ENCODE measurements at places on chromosomes 7 and 10. TPM values are rescaled to one million over a fixed set of nuclear protein-coding genes. Genes with fewer than 3 reads are reported as not detected.

NKX6-2 gene
- not detected for polyA plus RNA-seq

COL1A2 gene
- 457 TPM for polyA plus RNA-seq

MALRD1 gene
- 0.87 TPM for polyA plus RNA-seq

AHCYL2 gene
- 8.7 TPM for polyA plus RNA-seq

PIK3AP1 gene
- polyA plus RNA-seq = 2.5 TPM

FAM25C gene
- not detected for polyA plus RNA-seq

ADARB2 gene
- polyA plus RNA-seq = 0.22 TPM

SLC16A12 gene
- polyA plus RNA-seq = 1.2 TPM

CALHM3 gene
- polyA plus RNA-seq = not detected

RGS10 gene
- 57.3 TPM for polyA plus RNA-seq

BTBD16 gene
- polyA plus RNA-seq = not detected

GRCh38 chr10:7410301-7410861 lies 453 bp downstream of the SFMBT2 start:
- H3K27me3 ChIP-seq = no peaks in the 10 kb centered on the region
- peak overlapping the region; percentile 78 for H3K27ac ChIP-seq
- peak overlapping the region; percentile 57 for H3K4me3 ChIP-seq
- DNase-seq = peak; percentile 49

DNA sequence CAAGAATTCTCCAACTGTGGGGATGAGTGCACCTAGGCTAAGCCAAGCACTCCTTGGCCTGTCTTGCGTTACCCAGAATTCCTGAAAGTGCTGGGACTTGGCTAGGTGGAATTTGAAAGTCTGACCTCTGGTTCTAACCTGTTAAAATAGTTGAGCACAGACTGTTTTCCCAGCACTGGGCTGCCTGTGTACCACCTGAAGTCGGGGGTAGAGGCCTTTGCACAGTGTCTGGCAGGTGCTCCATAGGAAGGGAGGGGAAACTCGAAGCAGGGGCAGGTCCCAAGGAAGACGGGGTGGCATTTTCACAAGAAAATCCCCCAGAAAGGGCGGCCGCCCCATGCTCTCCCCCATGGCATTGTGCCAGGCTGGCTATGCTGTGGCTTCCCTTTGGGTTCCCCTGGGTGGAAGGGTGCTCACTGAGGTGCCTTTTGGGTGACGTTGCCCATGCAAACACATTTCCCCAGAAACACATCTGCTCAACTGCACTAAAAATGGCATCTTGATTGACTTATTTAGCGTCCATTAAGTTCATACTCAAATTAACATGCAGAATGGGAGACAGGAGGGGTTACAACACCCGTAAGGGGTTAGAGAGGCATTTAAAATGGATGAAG lies 62.9 kb downstream of the SYPL1 start:
- H3K27ac ChIP-seq = no peak overlapping the region
- peaks cover 1% of the 10 kb centered on the region for H3K4me1 ChIP-seq
- no peak for DNase-seq
- no peaks in the 10 kb centered on the region for H3K36me3 ChIP-seq
- no peaks in the 10 kb centered on the region for H3K27me3 ChIP-seq

DNA sequence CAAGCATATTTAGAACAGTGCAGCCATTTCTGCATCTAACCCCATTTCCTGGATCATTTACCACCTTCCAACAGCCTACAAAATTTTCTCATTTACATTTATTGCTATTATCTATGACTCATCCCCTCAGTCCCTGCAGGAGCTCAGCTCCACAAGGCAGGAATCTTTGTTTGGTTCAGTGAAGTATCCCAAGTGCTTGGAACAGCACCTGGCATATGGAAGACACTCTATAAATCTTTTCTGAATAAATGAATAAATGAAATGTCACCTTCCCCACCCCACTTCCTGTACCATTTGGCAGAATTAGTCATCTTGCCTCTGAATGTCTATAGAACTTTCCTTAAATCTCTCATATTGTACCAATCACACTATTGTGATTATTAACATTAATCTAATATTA lies 110.7 kb downstream of the HIP1 start:
- no peaks in the 10 kb centered on the region for H3K27me3 ChIP-seq
- H3K36me3 ChIP-seq = no peaks in the 10 kb centered on the region
- no peak overlapping the region for H3K27ac ChIP-seq
- H3K4me3 ChIP-seq = no peak overlapping the region

DNA sequence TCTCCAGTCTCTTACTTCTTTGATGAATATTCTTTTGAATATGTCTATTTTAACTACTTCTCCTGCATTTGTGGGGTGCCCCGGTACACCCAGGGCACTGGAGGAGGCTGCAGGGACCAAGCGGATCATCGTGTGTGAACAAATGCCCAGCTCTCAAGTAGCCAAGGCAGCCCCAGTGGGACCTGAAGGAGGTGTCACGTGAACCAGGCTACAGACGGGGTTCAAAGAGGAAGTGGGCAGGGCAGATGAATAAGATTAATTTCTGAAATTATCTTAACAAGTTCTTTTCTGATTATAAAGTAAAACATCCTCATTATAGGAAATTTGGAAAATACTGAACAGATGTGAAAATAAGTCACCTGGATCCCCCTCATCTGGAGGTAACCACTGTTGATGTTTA lies 78.4 kb upstream of the DUSP5 start:
- no peak overlapping the region for H3K4me3 ChIP-seq
- H3K27ac ChIP-seq = no peak overlapping the region
- no peaks in the 10 kb centered on the region for H3K4me1 ChIP-seq
- H3K36me3 ChIP-seq = no peaks in the 10 kb centered on the region
- no peak for DNase-seq

DNA sequence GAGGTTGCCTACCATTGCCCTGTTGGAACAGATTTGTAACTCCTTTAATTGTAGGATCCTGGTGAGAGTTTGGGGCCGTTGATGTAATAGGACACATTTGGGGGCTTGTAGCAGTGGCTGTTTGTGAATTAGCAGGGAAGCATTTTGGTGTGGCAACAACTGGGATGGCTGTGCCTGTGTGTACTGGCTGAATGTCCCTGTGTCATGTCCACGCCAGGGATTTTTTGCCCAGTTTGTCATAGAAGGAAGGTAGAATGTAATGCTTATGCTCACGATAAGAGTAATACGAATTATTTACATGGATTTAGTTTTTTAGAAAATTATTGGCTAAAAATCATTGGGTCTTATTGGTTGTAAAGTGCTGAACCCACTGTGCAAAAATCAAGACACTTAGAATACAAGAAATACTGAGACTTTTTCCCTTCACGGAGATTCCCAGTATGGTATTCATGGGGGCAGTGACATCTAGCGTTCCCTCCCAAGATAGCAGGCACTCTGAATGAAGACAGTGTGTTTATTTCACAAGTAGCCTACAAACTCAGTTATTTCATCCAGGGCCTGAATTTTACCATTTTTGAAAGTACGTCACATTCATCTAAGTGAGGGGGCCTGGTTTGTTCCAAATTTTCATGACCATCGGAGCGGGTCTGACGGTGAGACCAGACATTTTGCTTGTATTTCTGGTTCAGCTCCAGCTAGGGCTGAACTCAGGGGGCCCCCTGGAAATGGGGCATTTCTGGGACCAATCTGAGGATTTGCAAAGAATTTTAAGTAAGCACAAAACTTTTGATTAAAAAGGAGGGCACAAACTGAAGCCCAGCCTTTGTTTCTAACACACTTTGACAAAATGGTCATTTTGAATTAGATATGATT lies 74.7 kb downstream of the CACNB2 start:
- DNase-seq = peak; percentile 69
- no peaks in the 10 kb centered on the region for H3K36me3 ChIP-seq
- peak overlapping the region; percentile 65 for H3K27ac ChIP-seq
- H3K4me3 ChIP-seq = no peak overlapping the region
- no peaks in the 10 kb centered on the region for H3K27me3 ChIP-seq

- no peak overlapping the region for H3K27ac ChIP-seq
- no peak overlapping the region for H3K4me3 ChIP-seq
- DNase-seq = no peak
Observed at GRCh38 chr7:8516976-8517375, 83.6 kb downstream of the NXPH1 start.

- no peak overlapping the region for H3K4me3 ChIP-seq
- no peak for DNase-seq
- no peaks in the 10 kb centered on the region for H3K36me3 ChIP-seq
Observed at GRCh38 chr10:108783897-108784296, 1139.4 kb downstream of the XPNPEP1 start.

DNA sequence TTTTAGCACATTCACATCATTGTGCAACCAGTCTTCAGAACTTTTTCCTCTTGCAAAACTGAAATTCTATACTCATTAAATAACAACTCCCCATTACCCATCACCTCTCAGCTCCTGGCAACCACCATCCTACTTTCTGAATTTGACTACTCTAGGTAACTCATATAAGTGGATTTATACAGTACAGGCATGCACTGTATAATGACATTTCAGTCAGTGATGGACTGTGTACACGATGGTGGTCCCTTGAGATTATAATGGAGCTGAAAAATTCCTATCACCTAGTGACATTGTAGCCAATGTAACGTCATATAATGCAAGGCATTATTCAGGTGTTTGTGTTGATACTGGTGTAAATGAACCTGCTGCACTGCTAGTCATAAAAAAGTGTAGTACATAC lies 60.1 kb downstream of the BTRC start:
- H3K4me1 ChIP-seq = no peaks in the 10 kb centered on the region
- no peaks in the 10 kb centered on the region for H3K27me3 ChIP-seq
- DNase-seq = no peak
- H3K27ac ChIP-seq = no peak overlapping the region
- H3K36me3 ChIP-seq = no peaks in the 10 kb centered on the region

- no peak overlapping the region for H3K27ac ChIP-seq
- H3K4me1 ChIP-seq = no peaks in the 10 kb centered on the region
- no peaks in the 10 kb centered on the region for H3K27me3 ChIP-seq
- DNase-seq = no peak
Observed at GRCh38 chr10:54653518-54653917, 147.5 kb downstream of the PCDH15 start.

DNA sequence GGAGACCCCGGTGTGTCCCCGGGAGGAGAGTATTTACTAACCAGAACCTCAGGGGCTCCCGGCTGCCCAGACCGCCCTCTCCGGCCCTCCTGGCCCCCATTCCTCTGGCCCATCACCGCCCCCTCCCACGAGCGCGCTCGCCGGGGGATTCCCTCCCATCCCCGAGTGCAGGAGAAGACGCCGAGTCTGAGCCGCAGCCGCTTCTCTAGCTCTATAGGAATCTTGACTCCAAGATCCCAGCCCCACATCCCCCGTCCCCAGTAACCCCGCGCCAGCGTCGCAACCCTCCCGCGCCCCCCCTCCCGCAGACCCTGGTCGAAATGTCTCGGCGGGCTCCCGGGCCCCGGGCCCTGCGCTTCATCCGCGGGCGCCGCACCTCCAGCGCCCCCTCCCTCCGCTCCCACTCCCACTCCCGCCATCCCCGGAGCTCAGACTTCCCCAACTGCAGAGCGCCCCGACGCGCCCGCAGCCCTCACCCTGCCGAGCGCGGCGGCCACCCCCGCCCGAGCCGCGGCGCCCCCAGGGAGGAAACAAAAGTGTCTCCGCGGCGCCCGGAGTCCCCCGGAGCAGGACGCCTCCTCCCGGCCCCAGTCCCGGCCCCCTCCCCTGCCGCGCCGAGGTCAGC lies 541 bp downstream of the ELMO1 start:
- peaks cover 3% of the 10 kb centered on the region for H3K4me1 ChIP-seq
- H3K27me3 ChIP-seq = no peaks in the 10 kb centered on the region
- peak overlapping the region; percentile 65 for H3K27ac ChIP-seq
- peak overlapping the region; percentile 49 for H3K4me3 ChIP-seq
- H3K36me3 ChIP-seq = no peaks in the 10 kb centered on the region

DNA sequence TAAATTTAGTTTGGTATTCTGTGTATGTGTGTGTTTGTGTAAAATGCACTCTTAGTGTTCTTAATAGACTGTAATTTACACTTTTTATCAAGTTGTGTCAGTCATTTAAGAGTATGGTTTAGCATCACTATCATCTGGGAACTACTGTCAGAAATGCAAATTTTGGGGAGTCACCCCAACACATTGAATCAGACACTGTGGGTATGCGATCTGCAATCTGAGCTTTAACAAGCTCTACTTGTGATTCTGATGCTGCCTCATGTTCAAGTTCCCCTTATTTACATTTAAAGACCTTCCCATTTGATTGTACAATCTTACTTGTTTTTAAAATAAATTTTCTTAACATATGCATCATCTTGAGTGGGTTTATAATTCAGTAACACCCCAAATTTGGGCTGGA lies 218.1 kb upstream of the FOXP2 start:
- H3K4me3 ChIP-seq = no peak overlapping the region
- no peak for DNase-seq
- H3K27me3 ChIP-seq = no peaks in the 10 kb centered on the region
- no peak overlapping the region for H3K27ac ChIP-seq
- no peaks in the 10 kb centered on the region for H3K36me3 ChIP-seq

GRCh38 chr10:75530299-75530698 lies 98.9 kb downstream of the LRMDA start:
- no peaks in the 10 kb centered on the region for H3K36me3 ChIP-seq
- no peak overlapping the region for H3K27ac ChIP-seq
- H3K4me1 ChIP-seq = peaks cover 1% of the 10 kb centered on the region

DNA sequence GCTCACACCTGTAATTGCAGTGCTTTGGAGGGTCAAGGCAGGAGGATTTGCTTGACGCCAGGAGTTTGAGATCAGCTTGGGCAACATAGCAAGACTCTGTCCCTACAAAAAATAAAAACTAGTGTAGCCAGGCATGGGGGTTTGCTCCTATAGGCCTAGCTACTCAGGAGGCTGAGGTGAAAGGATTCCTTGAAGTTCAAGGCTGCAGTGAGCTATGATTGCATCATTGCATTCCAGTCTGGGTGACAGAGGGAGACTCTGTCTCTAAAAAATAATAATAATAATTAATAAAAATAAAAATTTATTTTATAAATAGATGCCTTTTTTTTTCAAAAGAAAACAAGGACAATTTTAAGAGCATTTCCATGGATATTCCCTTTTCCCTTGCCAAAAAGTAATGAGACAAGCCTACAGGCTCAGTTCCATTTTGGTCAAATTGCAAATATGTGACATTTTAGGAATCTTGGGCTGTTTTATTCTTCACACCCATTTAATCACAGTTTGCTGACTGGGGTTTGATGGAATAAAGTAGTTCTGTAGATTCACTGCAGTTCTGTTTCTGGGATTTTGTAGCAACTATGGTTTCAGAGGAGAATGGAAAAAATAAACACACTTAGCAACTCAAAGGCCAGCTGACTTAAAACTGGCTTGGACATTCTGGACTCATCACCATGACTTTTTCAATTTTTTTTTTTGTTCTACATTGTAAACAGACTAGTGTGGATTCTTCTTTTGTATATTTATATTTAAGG lies 48.4 kb upstream of the ARHGAP21 start:
- H3K27me3 ChIP-seq = no peaks in the 10 kb centered on the region
- no peaks in the 10 kb centered on the region for H3K36me3 ChIP-seq
- H3K4me3 ChIP-seq = no peak overlapping the region
- H3K27ac ChIP-seq = peak overlapping the region; percentile 16

GRCh38 chr7:134690614-134691504 lies 44.2 kb downstream of the BPGM start:
- no peaks in the 10 kb centered on the region for H3K27me3 ChIP-seq
- H3K4me3 ChIP-seq = no peak overlapping the region
- peak overlapping the region; percentile 43 for H3K27ac ChIP-seq
- no peaks in the 10 kb centered on the region for H3K36me3 ChIP-seq
- no peak for DNase-seq
- H3K4me1 ChIP-seq = peaks cover 27% of the 10 kb centered on the region

GRCh38 chr10:17512341-17513001 lies 58.1 kb upstream of the ST8SIA6 start:
- peak; percentile 24 for DNase-seq
- H3K27ac ChIP-seq = no peak overlapping the region
- H3K27me3 ChIP-seq = no peaks in the 10 kb centered on the region
- H3K36me3 ChIP-seq = no peaks in the 10 kb centered on the region
- H3K4me1 ChIP-seq = no peaks in the 10 kb centered on the region

- H3K27ac ChIP-seq = no peak overlapping the region
- no peaks in the 10 kb centered on the region for H3K4me1 ChIP-seq
- no peak overlapping the region for H3K4me3 ChIP-seq
Observed at GRCh38 chr10:133511408-133511807, 15.8 kb upstream of the CYP2E1 start.

All from ovary (tissue), 10 donors.